ENCODE measurements at places on chromosomes 13 and 19.

GRCh38 chr13:97768134-97768533, 185.3 kb upstream of the IPO5 start:
- no peak for DNase-seq

- no peak for DNase-seq
Observed at GRCh38 chr13:109840201-109840892, 54.0 kb upstream of the IRS2 start.

- no peak for DNase-seq
Observed at GRCh38 chr19:44005973-44006372, 3.2 kb downstream of the ZNF230 start.

DNA sequence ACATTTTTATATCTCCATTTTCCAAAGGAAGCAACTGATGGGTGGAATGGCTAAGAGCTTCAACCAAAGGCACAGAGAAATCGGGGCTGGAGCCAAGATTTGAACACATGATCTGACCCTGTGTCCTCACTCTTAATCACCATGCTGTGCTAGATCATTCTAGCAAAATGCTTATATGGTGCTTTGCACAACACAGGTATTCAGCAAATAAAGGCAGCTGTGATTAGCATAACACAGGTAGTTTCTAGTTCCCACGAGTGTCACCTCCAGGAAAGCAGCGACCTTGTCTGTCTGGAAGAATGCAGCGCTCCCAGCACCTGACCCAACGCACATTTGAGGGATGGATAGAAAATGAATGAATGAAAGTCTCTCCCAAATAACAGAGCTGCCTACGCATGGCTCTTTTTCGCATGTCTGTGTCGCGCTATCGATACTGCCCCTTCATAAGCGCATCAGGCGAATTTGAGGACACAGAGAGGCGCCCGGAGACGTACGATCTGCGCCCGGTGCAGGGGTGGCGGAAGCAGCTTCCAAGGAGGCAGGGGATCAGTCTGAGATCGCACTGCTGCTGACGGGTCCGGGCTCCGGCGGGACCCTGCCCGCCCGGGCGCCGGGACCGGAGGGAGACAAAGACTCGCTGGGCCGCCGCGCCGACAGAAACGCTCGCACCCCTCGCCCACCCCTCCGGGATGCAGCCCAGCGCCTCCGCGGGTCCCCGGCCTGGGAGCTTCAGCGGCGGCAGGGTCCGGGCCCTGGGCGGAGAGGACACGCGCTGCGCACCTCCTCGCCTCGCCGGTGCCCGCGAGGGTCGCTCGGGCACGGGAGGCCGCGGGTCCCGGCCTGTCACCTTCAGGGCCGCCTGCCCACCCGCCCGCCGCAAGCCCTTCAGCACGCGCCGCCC, 609 bp downstream of the EPS15L1 start:
- DNase-seq = no peak

GRCh38 chr13:23990455-23990854, 93.2 kb upstream of the C1QTNF9B start:
- DNase-seq = no peak

DNA sequence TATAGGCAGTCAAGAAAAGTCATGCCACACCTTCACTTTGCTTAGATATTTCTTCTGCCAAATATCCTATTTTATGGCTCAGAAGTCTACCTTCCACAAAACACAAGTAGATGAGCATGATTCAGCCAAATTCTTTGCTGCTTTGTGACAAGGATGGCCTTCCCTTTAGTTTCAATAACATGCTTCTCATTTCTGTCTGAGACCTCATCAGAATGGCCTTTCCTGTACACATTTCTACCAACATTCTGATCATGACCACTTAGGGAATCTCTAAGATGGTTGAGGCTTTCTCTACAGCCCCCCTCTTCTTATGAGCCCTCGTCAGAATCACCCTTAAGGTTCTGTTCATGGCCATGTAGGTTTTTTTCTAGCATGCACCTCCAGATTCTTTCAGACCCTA, 96.2 kb downstream of the COL4A2 start:
- DNase-seq = no peak

- DNase-seq = no peak
Observed at GRCh38 chr19:53703361-53703760, 71.6 kb downstream of the DPRX start.

DNA sequence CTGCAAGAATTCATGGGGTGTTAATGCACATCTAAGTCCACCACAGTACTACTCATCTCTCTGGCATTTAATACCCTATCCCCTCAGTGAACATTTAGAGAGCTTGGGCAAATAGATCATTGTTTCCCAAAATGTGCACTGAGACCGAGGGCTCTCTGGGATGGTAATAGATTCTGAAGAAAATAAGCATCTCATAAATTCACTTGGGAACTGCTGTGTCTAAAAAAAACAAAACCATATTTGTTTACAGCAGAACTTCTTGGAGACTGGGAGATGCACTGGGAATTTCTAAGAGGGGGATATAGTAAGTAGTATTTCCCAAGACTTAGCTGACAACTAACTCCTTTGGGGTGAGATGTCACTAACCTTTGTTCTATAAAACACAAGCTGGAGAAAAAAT, 58.4 kb downstream of the ENOX1 start:
- DNase-seq = no peak

GRCh38 chr13:71240911-71241310, 626.1 kb downstream of the DACH1 start:
- no peak for DNase-seq

GRCh38 chr19:50465000-50465399, 11.3 kb upstream of the EMC10 start:
- DNase-seq = no peak

DNA sequence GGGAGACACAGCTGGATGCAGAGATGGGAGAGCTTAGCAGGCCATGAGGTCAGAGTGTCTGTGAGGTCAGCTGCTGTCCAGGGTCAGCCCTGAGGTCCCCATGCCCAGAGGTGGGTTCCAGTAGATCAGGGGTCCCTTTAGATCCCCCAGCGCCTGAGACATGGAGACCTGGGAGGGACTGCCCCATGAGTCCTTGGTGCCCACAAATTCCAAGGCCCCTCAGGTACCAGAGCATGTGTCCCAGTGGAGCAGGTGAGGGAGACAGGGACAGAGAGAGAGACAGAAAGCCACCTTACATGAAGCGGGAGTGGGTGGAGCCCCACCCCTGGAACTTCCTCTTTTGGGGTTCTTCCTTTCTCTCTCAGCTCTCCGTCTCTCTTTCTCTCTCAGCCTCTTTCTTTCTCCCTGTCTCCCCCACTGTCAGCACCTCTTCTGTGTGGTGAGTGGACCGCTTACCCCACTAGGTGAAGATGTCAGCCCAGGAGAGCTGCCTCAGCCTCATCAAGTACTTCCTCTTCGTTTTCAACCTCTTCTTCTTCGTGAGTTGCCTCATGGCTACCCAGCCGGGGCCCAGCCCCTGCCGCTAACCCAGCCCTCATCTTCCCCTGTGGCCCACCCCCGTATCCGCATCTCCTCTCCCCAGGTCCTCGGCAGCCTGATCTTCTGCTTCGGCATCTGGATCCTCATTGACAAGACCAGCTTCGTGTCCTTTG, at the start of gene CD37:
CD37 (plus strand) TSS at position 336 of the 713 bp plus-strand sequence; CDS start at position 471, 135 bp downstream.
- no peak for DNase-seq

DNA sequence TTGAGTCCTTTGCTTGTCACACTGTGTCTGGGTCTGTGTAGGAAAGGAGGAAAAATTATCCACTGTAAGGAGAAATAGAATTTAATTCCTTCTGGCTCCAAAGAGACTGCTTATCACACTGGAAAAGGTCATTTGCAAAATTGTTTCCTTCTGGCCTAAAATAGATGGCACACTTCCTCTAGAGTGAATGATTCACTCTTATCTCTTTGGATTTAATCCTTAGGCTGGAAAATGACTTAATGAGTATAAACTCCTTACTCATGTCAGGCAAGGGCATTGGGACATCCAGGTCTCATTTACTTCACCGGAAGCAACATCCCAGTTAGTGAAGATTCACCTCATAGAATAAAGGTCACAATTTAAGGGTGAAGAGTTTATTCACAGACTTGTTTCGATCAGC, 293.6 kb downstream of the OXGR1 start:
- no peak for DNase-seq

GRCh38 chr13:110340812-110341444, 33.8 kb downstream of the COL4A2 start:
- no peak for DNase-seq

DNA sequence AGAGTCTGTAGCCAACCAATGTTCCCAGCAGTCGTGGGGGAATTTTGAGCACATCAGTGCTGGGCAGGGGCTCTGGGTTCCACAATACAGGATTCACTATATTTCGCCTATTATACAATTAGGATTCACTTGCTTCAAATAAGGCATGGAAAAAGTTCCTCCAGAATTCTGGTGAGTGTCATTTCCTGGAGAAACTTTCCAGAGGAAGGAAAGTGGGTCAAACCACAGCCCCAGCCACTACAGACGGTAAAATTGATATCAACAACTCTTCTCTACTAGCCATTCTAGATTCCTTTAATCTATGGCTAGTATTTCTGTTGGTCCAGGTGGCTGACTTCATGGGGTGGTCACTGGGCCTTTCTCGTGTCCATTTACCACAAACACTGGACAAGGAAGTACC, 10.5 kb downstream of the MYCBP2 start:
- DNase-seq = no peak

DNA sequence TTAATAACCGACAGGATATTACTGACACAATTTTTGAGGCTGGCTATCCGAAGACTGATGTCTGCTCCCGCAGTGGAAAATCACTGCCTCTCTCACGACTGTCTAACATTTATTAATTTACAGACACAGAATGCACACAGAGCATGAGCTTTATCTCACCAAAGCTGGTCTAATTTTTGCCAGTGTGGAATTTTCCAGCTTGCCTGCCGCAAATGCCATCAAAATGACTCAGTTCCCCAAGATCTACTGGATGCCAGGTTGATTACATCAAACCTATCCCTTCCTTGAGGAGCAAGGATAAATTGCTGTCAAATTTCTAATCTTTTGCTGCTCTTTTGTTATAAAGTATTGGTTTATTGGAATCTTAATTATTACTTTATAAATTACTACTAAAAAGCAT, 1775.1 kb upstream of the PCDH20 start:
- no peak for DNase-seq

DNA sequence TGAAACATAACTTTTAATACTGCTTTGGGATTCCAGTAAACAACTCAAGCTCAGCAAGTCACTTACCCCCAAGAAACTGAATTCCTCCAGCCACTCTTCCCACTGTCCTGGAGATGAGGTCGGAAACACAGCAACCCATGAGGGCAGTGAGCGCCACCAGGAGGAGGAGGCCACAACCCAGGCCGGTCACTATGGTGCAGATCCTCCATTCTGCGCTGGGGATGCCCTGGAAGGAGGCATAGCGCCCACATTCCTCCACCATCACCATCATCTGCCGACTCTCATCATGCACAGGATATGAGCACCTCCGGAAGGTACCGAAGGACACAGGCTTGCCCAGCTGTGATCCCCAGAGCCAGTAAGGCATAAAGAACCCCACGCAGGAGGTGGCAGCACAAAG, 2.2 kb downstream of the LHFPL6 start:
- no peak for DNase-seq

- DNase-seq = no peak
Observed at GRCh38 chr13:97844151-97844550, 109.3 kb upstream of the IPO5 start.

DNA sequence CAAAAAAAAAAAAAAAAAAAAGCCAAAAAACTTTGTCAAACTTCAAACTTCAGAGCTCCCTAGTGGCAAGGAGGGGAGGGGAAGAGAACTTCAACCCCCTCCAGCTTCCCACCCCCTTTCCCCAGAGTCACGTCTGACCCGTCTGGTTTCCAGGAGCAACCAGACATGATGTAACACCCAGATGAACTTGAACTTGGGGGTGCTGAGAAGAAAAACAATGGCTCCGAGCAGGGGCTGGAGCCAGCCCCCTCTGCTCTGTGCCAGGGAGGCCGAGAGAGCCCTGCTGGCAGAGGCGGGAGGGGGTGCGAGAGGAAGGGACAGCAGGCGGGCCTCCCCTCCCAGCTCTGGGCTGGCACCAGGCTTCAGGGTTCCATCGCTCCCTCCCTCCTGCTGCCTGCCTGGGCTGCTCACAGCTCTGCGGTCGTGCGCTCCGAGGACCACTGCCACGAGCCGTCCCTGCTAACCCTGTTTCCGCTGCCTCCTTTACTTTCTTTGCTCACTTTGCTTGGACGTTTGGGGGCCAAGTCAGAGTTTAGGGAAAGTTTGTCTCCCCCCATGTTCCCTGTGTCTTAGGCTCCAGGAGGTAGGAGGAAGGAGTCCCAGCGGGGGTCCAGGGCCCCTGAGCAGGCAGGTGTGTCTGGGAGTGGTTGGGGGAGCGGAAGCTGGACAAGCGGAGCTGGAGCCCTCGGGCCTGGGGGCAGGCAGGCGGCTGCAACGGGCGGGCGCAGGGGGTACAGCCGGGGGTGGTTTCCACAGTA, 11.1 kb downstream of the LYL1 start:
- DNase-seq = peak; percentile 93

GRCh38 chr13:67267136-67267535, 37.0 kb upstream of the PCDH9 start:
- DNase-seq = no peak

DNA sequence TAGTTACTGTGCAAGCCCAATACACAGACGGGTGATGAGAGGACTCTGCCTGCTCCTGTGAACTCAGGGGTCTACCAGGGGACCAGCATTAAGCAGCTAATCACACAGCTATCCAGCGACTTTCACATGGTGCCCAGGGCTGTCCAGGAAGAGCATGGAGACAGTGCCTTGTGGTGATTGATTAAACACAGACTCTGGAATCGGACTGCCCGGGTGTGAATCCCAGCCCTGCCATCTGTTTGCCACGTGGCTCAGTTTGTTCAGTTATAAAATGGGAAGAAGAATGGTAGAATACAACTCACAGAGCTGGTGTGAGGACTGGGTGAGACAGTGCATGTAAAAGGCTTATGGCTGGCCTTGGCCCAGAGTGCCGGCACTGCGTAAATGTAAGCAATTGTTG, 42.1 kb upstream of the NPAS1 start:
- DNase-seq = no peak

- no peak for DNase-seq
Observed at GRCh38 chr13:107961849-107962608, 253.3 kb downstream of the LIG4 start.

GRCh38 chr13:49635599-49636433, 7.5 kb downstream of the ARL11 start:
- DNase-seq = no peak

GRCh38 chr13:31424130-31424729, 224.5 kb downstream of the B3GLCT start:
- DNase-seq = no peak

DNA sequence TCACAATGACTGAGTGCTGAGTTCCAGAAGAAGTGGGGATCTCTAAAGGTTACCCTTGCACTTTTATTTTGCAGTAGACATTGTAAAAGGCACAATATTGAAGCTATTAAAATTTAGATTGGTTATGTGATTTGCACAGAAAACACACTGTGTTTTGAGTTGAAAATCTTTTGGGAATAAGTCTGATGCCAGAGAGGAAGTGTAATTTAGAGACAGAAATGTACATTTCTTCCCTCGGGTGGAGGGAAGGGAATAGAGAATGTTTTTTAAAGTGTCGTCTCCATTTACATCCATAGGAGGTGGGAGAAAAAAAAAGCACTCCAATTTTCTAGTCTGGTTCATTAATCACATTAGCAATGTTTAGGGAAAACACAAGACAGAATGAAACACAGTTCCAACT, 465.8 kb downstream of the OLFM4 start:
- DNase-seq = no peak
